AG09309 (cell line): ENCODE measurements at places on chromosomes 12 and 14.

DNA sequence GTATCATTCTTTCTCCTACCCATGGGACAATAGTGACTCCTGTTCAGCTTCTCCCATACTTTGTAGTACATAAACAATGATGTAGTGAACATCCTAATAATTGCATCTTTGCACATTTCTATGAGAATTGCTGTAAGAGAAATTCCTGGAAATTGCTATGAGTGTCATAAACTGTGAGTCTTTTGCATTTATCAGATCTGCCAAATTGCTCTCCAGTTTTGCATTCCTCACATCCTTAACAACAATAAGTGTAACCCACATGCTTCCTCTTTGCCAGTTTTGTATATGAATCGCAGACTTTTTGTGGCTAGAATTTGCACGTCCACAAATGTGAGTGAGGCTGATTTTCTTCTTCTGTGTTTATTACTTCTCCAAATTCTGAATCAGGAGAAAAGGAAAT is 124.0 kb upstream of the TBX5 start:
- peak; percentile 7 for DNase-seq

DNA sequence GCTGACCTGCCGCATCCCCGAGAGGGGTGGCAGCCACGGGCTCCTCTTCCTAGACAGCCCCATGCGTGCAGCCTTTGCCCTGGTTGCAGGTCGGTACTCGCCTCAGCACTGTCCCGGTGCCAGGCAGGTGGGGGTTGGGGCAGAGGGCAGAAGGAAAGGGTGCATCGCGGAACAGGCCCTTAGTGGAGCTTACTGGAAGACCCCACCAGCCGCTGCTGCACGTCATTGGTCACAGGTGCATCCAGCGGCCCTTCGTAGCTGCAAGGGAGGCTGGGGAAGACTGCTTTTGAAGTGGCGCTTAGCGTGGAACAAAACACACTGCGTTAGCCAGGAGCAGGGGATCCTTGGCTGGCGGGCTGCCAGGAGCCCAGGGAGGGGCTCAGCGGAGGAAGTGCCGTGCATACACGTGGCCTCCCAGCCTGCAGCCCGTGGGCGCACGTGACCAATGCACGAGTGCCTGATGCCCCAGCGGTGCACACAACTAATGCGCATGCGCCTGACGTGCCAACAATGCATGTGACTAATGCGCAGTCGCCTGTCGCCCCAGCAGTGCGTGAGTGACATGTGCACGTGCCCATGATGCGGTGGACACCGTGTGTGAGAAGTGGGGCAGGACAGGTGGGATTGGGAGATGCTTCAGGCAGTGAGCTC is 5.0 kb upstream of the EP400 start:
- no peak for DNase-seq

- DNase-seq: no peak
Measured at GRCh38 chr14:21074398-21075272, 4.5 kb downstream of the ARHGEF40 start.

DNA sequence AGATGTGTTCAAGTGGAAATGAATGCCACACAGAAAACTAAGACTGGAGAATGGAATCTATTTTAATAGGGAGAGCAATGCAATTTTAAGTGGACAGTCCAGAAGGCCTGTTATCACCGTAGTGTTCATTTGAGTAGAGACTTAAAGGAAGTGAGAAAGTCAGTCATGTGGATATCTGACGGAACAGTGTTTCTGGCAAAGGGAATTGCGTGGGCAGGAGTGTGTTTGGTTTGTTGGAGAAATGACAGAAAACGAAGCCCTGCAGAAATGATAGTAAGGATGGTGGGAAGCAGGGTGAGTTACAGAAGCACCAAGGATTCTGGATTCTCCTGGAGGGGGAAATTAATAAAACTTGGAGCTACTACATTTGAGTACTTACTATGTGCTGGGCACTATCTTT is 776.6 kb downstream of the MED13L start:
- no peak for DNase-seq

DNA sequence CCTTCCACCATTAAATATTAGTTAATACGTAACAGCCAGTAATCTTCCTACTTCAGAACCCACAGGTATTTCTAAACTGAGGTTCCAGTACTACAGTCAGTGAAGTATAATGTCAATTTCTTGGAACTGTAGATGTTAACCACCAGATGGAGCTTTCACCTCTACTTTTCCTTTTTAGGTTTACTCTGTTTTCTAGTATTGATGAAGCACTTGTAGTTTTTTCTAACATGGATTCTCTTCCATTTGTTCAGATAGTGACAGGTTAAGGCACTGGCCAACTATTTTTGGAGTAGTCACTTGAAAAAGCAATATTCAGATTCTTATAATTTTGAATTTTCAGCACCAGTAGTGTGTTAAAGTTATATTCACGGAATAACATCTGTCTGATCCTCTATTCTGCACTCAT is 4.6 kb upstream of the SEC23A start:
- no peak for DNase-seq

GRCh38 chr14:105279642-105280361 is 21.0 kb downstream of the BRF1 start:
- DNase-seq: no peak

- no peak for DNase-seq
Measured at GRCh38 chr12:91395628-91396135, 213.1 kb upstream of the DCN start.

GRCh38 chr12:80190001-80190400 is 90.7 kb downstream of the OTOGL start:
- no peak for DNase-seq

GRCh38 chr14:22036541-22037239 is 363.1 kb upstream of the OR4E1 start:
- no peak for DNase-seq

- DNase-seq: no peak
Measured at GRCh38 chr12:56722832-56723231, 2.3 kb downstream of the NACA start.

GRCh38 chr12:111221062-111222026 is 147.6 kb downstream of the PHETA1 start:
- DNase-seq: no peak

- no peak for DNase-seq
Measured at GRCh38 chr12:131287938-131288764, 334.4 kb downstream of the ADGRD1 start.

DNA sequence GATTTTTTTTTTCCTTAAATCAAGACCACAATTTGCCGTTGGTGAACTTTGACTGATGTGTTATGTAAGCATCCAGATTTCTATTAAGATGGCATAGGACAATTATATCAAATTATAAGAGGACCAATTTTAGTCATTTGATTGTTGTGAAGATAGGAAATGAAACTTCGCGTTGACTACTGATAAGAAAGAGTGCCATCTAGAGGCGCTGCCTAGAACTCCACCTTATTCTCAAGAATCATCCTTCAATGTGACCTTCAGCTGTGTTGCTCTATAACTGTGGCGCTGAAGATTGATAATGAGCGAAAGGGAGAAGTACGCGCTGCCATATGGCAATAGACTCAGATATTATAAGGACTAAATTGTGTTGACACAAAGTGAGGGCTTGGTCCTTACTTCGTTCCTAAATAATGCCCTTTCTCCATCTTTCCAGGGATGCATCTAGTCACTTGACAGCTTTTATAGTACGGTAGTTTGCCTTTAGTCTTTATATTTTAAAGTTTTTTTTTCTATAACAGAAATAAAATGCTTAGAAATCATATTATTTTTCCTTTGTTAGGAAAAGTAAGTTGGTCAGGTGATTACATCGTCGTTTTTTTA is 350.8 kb upstream of the STXBP6 start:
- peak; percentile 11 for DNase-seq

- DNase-seq: no peak
Measured at GRCh38 chr12:122610911-122611310, 83.9 kb downstream of the KNTC1 start.

DNA sequence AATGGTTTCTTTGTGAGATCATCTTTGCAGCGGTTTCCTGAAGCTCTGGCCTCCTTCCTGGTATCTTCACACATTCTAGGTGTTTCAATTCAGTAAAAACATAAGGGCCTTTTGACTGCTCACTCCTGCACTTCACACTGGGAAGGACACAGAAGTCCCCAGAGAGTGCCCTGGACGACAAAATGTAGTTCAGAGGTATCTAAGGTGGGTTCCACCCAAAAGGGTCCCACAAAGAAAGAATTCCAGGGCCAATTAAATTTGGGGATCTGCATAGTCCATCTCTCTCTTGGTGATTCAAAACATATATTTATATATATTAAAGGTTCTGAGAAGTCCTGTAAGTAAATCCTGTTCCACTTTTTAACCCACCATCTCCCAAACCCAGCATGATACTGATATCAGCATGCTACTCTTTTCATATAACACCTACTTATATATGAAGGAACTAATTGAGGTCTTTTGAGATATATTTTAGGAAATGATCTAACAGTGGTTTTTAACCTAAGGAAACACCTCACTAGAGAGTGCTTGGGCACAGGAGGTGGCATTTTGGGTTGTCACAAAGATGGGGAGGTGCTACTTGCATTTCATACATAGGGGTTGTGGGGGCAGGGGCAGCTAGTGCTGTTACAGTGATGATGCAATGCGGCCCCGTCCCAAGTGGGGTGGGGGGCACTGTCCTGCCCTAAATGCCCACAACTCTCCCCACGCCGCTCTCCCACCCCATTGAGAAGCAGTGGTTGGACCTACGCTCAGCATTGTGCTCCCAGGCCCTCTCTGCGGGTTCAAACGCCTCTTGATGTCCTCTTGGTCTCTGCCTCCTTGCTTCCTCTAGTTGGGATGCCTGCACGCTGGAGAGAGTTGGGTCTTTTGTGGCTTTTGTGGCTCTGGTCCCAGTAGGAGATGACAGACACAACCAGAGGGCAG is 109.4 kb downstream of the ARF6 start:
- no peak for DNase-seq

- no peak for DNase-seq
Measured at GRCh38 chr14:104119488-104120251, 18.7 kb upstream of the KIF26A start.

DNA sequence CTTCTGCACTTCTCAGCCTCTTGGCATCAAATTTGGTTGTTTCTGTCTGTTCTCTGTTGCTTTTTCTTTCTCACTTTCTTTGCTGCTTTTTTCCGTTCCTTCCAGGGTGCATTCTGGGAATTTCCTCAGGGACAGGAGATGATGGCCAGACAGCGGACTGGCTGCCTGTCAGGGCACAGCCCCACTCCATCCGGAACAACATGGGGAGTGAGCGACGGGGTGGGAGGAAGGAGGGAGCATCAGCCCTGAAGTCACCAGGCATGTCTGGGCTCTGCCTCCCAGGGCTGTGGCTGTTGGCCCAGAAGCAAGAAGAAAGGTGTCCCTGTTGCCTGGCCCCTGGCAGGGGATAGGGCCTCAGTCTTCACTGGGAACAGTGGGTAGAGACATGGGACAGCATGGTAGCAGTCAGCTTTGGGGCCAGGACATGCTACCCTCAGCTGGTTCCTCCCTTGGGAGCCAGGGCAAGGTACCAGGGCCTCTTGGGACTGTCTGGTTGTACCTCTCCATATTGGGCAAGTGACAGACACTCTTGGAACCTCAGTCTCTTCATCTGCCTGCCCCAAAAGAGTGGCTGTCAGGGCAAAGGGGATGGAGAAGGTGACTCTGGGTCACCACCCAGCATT is 8.6 kb downstream of the PGF start:
- no peak for DNase-seq

GRCh38 chr12:2794191-2794735 is 507 bp upstream of the FKBP4 start:
- no peak for DNase-seq

- no peak for DNase-seq
Measured at GRCh38 chr12:111014547-111014946, 94.2 kb upstream of the MYL2 start.

DNA sequence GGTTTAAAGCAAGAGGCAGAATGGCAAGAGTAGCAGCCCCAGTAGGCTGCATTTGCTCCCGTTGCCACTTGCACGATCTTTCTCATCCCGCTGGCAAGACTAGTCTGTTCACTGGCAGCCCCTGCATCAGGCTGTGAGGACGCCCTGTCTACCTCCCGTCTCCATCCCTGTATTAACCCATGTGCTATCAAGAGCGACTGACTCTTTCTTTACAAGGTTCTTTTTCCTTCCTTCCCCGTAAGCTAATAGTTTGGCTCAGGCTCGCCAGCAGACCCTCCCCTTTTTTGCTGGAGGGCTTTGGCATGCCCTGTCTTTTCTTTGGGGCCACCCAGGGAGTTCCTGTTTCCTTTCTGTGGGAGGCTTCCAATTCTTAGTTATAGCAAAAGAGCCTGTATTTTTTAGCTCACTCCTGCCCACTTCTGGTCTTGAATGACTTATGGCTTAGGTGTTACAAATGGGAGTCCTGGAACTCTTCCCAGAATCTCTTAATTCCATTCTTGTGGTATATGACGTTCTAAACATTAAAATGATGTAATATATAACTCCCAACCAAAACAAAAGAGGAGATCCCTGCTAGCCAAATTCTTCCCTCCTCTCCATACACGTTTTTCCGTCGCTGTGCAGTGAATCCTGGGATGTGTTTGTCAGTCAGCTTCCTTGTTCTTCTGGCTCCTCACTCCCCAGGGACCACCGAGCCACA is 149.0 kb downstream of the PRKCH start:
- peak; percentile 87 for DNase-seq

DNA sequence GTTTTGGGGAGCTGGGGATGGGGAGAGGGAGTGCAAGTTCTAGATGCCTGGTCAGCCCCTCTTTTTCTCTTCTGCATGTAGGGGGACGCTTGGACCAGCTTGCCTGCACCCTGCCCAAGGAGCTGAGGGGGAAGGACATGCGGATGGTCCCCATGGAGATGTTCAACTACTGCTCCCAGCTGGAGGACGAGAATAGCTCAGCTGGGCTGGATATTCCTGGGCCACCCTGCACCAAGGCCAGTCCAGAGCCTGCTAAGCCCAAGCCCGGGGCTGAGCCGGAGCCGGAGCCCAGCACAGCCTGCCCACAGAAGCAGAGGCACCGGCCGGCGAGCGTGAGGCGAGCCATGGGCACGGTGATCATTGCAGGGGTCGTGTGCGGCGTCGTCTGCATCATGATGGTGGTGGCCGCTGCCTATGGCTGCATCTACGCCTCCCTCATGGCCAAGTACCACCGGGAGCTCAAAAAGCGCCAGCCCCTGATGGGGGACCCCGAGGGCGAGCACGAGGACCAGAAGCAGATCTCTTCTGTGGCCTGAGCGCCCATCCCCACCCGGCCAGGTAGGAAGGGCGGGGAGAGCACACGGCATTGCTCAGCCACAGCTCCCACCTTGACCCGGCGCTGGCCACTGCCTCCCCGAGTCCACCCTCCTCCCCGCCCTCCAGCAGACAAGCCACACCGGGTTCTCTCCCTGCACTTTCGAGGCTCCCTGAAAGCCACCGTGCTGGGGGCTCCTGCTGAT is 14.0 kb downstream of the LRTM2 start:
- DNase-seq: no peak

GRCh38 chr12:20472102-20472782 is 103.9 kb downstream of the PDE3A start:
- DNase-seq: no peak

- DNase-seq: no peak
Measured at GRCh38 chr12:32399370-32400113, at the start of gene FGD4. TSS of gene FGD4 (plus strand) at chr12:32399558.
